NCI-H460 (cell line): ENCODE measurements at places on chromosomes 11 and 22.

GRCh38 chr11:64745189-64745520 lies 1.2 kb upstream of the RASGRP2 start:
- no peak for DNase-seq

- DNase-seq, result no peak
Measured at GRCh38 chr11:13064593-13064992, 55.5 kb downstream of the RASSF10 start.

- no peak for DNase-seq
Measured at GRCh38 chr22:30640361-30640760, 4.8 kb downstream of the SLC35E4 start.

DNA sequence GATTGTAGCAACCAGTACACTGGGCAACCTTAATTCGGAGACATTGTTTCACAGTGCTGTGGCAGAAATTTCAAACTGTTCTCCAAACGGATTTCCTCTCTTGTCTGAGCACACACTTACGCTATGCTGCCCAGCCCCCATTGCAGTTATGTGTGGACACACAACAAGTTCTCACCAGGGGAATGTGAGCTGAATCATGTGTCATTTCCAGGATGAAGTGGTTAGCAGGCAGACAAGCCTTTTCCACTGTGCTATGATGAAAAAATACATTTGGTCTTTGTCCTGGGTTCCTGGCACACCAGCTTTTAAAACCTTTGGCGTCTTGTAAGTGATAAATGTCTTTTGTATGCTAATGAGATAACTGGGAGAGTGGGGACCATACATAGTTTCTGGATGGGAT lies 46.9 kb upstream of the SYT9 start:
- no peak for DNase-seq

- no peak for DNase-seq
Measured at GRCh38 chr22:35742342-35743100, 24.8 kb downstream of the APOL5 start.

DNA sequence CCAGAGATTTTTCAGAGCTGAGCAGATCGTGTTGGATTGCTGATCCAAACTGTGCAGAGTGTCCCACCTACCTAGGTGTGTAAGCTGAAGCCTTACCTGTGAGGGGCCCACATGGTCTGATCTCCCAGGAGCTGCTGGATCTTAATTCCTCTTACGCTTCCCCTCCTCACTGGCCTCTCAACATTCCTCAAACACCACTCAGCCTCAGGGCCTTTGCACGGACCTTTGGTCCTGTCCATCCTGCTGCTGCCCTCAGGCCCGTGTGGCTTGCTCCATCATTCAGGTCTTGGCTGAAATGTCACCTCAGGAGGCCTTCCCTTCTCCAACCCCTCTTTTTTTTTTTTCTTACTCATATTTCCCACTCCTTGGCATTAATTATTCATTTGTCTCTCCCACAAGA lies 21.1 kb upstream of the RAB1B start:
- no peak for DNase-seq

GRCh38 chr11:92342886-92343285 lies 118.3 kb downstream of the FAT3 start:
- no peak for DNase-seq

DNA sequence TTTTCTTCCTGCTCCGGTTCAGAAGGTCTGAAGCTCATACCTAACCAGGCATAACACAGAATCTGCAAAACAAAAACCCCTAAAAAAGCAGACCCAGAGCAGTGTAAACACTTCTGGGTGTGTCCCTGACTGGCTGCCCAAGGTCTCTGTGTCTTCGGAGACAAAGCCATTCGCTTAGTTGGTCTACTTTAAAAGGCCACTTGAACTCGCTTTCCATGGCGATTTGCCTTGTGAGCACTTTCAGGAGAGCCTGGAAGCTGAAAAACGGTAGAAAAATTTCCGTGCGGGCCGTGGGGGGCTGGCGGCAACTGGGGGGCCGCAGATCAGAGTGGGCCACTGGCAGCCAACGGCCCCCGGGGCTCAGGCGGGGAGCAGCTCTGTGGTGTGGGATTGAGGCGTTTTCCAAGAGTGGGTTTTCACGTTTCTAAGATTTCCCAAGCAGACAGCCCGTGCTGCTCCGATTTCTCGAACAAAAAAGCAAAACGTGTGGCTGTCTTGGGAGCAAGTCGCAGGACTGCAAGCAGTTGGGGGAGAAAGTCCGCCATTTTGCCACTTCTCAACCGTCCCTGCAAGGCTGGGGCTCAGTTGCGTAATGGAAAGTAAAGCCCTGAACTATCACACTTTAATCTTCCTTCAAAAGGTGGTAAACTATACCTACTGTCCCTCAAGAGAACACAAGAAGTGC lies 661 bp upstream of the MALAT1 start:
- DNase-seq, result no peak

DNA sequence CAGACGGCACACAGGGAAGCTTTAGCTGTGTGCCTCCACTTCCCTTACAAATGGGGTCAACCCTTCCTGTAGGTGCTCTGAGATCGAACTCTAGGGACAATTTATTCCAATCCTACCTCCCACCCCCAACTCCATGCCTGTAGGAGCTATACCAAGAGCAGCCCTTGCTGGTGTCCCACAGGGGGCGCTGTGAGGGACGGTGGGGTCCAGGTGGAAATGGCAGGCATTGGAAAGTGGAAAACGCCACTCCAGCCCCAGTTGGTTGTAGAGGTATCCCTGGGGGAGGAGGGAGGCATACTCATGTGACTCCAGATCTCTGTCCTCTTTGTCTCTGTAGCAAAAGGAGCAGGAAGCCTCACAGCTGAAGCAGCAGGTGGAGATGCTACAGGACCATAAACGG lies 161.3 kb downstream of the MYO18B start:
- no peak for DNase-seq

DNA sequence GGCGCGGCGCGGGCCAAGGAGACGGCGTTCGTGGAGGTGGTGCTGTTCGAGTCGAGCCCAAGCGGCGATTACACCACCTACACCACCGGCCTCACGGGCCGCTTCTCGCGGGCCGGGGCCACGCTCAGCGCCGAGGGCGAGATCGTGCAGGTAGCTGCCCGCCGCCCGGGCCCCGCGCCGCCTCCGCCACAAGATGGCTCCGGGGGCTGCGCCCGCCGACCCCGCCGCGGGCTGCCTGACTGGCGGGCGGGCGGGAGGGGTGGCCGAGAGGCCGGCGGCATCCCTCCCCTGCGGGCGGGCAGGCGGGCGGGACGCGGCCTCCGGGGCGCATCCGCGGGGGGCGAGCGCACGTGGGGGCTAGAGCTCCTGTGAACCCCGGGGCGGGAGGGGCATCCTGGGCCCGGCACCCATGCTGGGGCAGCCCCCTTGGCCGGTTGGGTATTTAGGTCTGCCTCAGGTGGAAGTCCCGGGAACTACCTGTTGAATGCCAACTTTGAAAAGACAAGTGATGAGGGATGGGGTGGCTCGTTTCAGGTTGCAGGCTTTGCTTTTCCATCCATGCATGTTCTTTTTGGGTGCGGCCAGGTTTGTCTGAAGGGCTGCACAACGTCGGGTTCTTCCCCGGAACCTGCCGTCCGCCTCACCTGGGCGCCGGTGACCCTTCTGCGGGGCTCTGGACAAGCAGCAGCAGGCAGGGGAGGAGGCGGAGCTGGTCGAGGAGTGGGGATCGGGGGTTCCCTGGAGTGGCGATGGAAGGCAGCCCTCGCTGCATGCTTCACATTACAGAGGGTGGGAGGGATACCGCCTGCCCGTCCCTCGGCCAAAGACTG lies 760 bp downstream of the ZNRF3 start:
- no peak for DNase-seq

DNA sequence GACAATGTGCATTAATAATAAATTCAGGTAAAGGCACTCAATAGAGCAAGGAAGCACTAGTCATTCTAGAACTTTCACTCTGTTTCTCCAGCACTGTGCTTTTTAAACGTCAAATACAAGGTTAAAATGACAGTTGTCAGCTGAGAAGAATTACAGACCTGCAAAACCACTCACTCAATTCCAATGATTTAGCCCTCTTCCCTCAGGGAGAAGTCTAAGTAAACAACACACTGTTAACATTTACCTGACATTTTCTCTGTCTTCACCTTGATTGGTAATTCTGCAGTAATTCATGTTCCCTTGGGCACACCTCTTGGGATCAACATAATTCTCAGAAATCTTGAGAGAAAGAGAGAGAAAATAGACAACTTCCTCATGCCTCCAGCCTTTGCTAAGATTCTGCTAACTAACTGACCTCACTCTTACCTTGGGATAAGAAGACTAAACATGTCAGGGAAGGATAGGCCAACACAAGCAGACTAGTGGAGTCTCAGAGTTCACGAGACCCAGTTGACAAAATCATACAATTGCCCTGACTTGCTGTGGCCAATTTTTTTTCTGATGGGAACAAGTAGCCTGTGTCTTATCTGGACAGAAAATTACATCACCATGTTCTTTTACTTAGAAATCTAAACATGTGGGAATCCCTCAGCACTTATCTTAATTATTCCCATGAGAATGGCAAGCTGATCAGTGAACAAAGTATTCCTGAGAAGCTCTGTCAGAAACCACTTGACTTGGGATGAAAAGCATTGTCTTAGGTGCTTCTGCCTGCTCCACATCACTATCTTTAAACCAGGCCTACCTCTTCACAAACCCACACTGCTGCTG lies 516.8 kb upstream of the FAT3 start:
- no peak for DNase-seq

GRCh38 chr11:120034881-120035630 lies 102.9 kb downstream of the TRIM29 start:
- no peak for DNase-seq

DNA sequence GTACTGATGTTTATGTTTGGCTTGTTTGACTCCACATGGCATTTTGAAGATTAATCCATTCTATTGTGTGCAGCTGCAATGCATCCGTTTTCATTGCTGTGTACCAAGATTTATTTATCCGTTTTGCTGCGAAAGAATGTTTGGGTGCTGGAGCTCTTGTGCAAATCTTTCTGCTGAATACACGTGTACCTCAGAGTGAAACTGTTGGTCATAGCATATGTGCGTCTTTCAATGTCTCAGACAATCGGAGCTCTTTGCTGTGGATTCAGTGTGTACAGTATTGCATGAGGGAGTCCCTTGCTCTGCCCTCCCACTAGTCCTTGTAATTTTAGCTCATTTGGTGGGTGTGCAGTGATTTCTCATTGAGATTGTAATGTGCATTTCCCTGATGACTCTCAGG lies 545.4 kb downstream of the TBC1D22A start:
- no peak for DNase-seq

DNA sequence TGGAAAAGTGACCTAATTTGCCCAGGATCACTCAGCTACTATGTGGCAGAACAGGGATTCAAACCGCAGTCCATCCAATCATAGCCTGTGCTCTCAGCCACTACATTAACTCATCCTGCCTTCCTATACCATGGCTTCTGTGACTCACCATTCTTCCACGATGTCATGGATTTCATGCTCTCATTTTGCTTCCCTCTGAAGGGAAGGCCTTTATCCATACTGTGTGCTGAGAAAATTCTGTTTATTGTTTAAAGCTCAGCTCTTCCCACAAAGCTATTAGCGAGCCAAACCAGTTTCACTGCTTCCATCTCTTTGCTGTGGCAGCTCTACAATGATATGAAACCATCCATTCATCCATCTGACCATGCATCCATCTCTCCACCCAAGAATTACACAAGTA lies 289.9 kb downstream of the TENM4 start:
- DNase-seq, result no peak

DNA sequence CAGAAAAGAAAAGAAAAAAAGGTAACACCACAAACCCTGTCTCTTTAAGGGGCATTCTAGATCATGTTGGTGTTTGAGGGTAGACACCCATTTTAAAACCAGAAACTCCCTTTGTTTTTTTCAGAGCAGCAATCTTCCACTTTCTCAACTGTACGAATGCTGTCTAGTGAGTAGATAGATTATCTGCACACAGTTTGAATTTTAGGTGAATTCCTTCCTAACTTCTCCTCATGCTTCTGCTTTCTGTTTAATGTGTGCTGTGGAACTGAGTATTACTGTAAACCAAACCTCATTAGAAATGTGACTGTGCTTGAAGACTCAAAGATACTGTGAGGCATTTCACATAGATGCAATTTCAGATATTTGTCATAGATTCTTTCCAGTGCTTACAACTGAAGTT lies 102.4 kb downstream of the PRMT3 start:
- no peak for DNase-seq

DNA sequence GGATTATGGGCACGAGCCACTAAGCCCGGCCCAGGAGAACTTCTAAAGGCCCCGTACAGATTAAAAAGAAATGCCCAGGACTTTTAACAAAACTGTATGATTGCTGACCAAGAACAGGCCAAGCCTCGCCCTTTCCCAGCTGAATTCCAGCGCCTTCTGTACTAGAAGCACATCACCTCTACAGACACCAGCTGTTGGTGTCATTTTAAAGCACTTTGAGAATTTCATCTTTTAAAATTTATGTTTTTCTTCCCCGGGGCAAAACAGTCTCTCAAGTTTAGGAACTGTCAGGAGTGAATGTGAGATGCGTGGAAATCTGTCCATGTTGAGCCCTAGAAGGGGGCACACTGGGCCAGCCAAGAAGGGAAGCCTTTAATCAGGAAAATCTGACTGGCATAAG lies 362.4 kb downstream of the LARGE1 start:
- DNase-seq, result no peak

DNA sequence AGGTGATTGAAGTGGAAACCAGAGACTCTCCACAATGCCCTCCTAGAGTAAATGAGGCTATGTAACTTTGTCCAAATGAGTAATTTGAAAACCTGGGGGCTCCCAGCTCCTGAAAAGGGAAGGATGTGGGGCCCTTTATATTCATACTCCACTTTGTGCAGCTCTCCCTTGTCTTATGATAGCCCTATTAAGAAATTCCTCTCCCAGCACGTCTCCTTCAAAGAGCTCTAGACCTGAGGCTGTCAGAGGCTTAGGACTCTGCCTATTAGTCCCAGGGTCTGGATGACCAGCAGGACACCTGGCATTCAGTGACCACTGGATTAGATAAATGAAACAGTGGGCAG lies 2.1 kb downstream of the SLC43A1 start:
- no peak for DNase-seq

DNA sequence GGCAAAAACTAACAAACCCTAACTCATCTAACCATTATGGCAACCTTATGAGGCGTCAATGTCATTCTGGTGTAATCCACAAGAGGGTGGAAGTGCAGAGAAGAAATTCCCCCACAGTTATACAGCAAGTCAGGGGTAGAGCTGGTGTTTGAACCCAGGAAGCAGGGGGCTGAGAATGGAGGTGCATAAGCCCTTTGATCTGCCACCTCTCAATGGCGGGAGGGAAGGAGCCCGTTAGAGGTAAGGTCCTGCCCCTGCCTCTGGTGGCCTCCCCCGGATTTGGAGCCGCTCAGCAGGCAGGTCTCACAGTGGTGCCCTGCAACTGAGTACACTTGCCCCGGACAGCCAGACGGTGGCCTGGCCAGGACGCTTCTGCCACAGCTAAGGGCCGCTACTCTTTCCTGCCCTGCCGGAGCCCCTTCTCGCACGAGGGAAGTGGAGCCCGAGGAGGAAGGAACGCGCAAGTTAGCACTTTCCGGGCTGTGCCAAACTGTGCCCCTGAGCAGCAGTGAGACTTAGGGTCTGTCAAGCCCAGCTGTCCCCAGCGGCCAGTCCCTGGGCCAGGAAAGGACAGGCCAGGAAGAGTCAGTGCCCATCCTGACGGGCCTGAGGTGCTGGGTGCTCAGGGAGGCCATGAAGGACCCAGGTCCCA lies 1.1 kb downstream of the FXYD2 start:
- no peak for DNase-seq

GRCh38 chr11:11620921-11621572 lies 758 bp downstream of the GALNT18 start:
- peak; percentile 12 for DNase-seq

GRCh38 chr11:57772562-57772961 lies 11.0 kb downstream of the CTNND1 start:
- DNase-seq, result no peak

- no peak for DNase-seq
Measured at GRCh38 chr11:124762624-124763155, 600 bp upstream of the ESAM start.
